ENCODE measurements at places on chromosomes 7 and 10.
A peak's percentile ranks its signal among the peaks of the same experiment; 100 is the strongest.

GRCh38 chr10:50404021-50404773 lies 152.9 kb upstream of the ASAH2 start:
- DNase-seq: no peak

- DNase-seq: no peak
These were observed 34.7 kb downstream of the TRRAP start for GRCh38 chr7:98913026-98913425.

DNA sequence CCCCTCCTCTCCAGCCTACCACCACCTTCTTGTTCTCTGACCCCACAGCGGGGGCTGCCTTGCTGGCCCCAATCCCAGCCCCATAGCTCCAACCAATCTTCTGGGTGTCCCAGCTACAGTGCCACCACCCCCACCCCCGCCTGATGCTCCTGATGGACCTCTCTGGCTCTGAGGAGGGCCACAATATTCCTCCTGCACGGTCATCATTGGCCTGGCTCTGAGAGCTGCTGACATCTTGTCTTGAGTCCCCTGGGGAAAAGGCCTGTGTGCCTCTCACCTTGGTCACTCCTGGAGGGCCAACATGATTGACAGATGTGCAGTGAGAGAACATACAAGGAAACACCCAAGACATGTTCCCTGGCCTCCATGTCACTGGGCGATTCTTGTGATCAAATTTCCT lies 7.6 kb downstream of the GDF2 start:
- DNase-seq: no peak

GRCh38 chr7:78329001-78329655 lies 530.6 kb downstream of the PHTF2 start:
- no peak for DNase-seq

DNA sequence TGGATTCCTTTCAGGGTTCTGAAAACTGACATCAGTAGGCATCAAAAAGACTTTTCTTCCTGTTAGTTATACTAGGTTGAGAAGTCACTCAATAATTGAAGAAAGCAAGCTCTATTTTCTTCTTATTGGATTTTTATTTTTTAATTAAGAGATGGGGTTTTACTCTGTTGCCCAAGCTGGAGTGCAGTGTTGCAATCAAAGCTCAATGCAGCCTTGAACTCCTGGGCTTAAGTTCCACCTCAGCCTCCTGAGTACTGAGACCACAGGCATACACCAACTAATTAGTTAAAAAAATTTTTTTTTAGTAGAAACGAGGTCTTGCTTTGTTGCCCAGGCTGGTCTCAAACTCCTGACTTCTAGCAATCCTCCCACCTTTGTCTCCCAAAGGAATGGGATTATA lies 28.0 kb downstream of the PIP4K2A start:
- DNase-seq: no peak

- DNase-seq: no peak
These were observed 7.4 kb upstream of the VPS41 start for GRCh38 chr7:38916396-38916795.

DNA sequence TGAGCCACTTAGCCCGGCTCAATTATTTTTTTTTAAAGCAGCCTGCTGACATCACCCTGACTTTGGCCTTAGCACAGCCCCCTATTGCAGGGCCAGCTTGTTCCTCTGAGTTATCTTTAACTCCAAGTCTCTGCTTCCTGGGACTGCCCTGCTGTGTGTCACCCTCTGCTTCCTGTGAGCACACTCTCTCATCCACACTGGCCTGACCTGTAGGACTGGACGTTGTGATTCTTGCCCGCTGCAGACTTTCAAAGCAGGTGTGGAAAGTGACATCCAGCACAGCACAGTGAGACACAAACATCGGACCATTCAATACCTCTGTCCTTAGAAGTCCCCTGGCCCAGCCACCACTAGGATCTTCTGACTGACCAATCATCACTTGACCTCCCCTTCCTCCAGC lies 26.4 kb upstream of the HSPA12A start:
- no peak for DNase-seq

DNA sequence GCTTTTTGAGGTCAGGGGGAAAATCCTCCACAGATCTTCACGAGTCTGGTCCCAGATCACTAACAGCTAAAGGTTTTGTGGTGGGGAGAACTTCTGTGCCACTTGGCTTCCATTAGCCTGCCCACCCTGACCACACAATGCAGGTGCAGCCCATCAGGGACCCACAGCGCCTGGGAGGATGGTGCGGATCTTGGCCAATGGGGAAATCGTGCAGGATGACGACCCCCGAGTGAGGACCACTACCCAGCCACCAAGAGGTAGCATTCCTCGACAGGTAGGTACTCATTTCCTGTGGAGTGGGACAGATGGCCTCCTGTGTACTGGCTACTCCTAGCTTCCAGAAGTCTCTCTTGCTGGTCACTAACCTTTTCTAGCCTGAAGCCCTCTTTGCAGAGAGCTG lies 1.5 kb downstream of the FAM241B start:
- DNase-seq: no peak

DNA sequence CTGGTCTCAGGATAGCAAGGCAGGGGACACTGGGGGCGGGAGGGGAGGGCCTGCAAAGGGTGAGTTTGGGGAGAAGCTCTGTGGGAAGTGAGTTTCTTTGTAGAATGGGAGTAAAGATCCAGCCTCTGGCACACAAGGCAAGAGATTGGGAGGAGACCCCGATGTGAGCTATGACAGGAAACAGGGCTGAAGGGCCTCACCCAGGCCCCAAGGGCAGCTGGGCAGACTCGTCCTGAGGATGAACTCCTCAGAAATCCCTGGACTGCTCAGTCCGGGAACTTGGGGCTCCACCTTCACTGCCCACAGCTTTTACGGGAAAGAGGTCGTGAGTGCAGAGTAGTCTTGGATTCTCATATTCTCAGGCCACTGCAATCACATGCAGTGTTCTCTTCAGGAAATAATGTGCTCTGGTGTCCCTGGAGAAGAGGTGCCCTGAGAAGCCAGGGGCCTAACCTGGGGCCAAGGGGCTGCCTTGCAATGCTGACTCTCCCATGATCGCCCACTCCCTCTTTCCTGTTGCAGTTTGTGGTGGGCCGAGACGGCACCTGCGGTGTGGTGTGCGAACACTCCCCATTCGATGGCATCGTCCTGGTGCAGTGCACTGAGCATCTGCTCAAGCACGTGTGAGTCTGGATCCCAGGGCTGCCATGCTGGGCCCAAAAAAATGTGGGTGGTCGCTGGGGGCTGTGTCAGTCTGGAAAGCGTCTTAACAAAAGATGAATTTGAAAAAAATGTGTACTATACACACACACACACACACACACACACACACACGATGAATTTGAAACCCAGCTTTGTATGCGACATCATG lies 31.3 kb upstream of the C10orf53 start:
- DNase-seq: no peak

GRCh38 chr10:15084502-15084922 lies 4.1 kb downstream of the ACBD7 start:
- DNase-seq: peak; percentile 97

DNA sequence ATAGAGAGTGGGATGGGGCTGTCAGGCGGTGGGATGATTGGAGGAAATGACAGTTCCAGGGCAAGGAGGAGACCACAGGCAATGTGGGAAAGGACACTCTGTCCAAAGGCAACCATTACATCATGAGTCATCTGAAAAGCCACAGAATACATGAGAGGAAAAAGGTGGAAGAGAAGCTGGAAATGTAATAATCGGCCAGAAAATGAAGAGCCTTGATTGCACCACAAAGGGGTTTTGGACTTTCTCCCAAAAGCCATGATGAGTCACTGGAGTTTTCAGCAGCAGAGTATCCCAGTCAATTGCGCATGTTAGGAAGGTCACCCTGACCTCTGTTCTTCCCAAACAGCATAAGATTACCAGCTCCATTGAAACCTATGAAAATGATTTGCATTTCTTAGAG lies 222.0 kb downstream of the LHFPL3 start:
- DNase-seq: no peak

DNA sequence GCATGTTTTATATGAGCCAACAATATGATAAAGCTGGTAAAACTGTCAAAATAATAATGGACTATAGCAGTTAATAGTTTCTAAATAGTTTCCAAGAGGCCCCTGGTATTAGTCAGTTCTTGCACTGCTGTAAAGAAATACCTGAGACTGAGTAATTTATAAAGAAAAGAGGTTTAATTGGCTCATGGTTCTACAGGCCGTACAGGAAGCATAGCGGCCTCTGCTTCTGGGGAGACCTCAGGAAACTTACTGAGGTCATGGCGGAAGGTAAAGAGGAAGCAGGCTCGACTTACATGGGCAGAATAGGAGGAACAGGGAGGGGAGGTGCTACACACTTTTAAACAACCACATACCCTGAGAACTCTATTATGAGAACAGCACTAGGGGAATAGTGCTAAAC lies 104.6 kb downstream of the PPP1R9A start:
- no peak for DNase-seq

All from dermis microvascular lymphatic vessel endothelial cell (primary cell).